ENCODE measurements at places on chromosomes 5 and 9.
A peak's percentile ranks its signal among the peaks of the same experiment; 100 is the strongest.

GRCh38 chr5:139381837-139382761, 998 bp downstream of the SLC23A1 start:
- no peak for DNase-seq

GRCh38 chr5:81829242-81829641, 78.3 kb upstream of the SSBP2 start:
- no peak for DNase-seq

DNA sequence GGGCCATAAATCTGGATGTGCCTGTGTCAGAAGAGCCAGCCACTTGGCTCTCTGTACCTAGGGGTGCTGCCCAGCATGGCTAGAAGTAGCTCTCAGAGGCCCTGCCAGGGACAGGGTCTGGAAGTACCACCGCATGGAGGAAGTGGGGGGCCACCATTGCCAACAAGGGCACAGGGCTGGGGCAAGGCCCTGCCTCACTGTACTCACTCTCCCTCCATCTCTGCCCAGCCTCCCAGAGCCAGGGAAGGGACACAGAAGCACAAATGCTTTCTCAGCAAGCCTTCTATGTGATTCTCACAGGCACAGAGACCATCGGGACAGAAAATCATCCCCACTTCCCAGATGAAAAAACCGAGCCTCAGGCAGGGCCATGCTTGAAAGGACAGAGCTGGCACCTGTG, 138.1 kb downstream of the C5orf15 start:
- DNase-seq: no peak

DNA sequence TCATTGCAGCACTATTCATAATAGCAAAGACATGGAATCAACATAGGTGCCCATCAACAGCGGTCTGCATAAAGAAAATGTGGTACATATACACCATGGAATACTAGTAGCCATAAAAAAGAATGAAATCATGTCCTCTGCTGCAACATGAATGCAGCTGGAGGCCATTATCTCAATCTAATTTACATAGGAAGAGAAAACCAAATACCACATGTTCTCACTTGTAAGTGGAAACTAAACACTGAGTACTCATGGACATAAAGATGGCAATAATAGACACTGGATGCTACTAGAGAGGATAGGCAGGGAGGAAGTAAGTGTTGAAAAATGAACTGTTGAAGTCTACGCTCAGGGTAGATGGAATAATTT, 203.9 kb upstream of the CDH9 start:
- DNase-seq: peak; percentile 4

DNA sequence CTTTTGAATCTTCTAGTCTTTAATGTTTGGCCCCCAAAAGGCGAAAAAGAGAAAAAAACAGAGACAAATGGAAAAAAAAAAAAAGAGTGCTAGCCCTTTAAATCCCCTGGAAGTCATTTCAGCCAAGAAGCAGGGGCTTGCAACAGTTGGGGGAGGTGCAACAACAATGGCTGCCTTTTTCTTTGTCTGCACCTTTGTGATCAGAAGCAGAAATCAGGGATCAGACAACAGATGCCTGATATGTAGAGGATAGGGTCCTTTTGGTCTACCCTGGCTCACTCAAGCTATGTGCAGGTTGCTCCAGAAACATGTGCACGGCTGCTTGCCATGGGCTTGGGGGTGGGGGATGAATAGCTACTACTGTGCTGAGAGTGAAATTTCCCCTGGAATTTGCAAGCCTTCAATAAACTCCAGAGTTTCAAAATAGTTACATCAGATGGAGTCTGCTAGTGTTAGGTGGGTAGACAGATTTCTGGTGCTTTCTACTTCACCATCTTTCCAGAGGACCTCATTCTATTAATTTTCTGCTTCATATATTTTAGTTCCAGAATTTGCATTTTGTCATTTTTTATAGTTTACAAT, 150.9 kb downstream of the FGF18 start:
- no peak for DNase-seq

GRCh38 chr5:114782869-114783268, 386.8 kb downstream of the TRIM36 start:
- no peak for DNase-seq

GRCh38 chr5:142661957-142662356, 23.9 kb downstream of the FGF1 start:
- no peak for DNase-seq

- DNase-seq: no peak
Measured at GRCh38 chr9:112069318-112070169, 105.6 kb downstream of the SUSD1 start.

DNA sequence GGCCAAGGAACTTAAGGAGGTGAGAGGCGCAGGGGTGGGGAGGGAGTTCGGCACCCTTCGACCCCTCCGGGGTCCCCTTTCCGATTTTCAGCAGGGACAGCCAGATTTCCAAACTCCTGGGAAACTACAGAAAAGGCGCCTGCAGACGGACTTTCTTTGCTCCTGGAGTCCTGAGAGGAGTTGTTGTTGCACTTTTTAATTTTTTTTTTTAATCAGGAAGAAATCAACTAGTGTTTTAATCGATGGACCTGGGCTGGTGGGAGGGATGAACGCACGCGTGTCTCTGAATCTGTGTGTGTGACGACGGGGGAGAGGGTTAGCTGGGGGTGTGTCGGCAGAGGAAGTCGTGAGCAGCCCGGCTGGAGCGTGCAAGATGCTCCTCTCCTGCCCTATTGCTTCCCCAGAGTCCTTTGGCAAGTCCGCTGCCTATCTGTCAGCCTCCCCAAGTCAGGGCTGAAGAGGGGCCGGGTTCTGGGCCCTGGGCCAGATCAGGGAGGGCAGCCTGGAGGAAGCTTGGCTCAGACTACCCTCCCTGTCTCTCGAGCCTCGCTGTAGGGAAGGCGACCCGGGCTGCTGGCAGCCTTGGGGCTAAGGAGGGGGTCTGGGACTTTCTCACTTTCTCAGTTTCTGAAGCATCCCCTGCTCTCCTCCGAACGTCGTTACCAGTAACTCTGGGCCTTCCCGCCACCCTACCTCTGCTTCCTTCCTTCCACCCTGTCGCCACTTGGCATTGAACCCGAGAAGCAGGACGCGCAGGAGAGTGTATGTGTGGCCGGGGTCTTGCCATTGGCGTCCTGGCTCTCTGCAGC, 731 bp downstream of the PRR16 start:
- DNase-seq: no peak

GRCh38 chr9:33800886-33801285, 5.5 kb downstream of the PRSS3 start:
- no peak for DNase-seq

DNA sequence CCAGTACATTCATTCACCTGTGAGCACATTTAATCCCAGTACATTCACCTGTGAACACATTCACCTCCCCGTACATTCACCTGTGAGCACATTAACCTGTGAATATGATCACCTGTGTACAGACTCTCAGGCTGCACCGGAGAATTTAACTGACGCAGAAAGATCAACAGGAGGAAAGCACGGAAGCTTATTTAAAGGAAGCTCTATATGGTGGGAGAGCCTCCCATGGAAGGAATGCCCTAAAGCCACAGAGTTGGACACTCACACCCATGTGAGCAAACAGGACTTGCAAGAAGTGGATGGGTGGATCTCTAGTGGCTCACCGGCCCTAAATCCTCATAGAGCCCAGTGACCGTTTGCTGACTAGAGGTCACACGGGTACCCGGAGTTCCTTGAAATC, 38.2 kb downstream of the TRIP13 start:
- DNase-seq: no peak

DNA sequence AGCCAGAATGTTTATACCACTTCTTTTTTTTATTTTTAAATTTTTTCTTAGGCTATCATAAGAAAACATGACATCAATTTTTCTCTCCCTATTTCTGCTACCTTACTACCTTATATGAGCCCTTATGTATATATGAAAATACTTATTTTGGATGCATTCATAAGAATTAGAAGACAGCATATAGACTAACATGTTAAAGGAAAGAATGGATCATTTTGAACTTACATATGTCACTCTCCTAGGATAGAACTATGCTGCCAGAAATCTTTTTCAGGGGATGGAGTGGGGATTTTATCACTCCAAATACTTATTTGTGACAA, 51.8 kb downstream of the SNX24 start:
- no peak for DNase-seq

DNA sequence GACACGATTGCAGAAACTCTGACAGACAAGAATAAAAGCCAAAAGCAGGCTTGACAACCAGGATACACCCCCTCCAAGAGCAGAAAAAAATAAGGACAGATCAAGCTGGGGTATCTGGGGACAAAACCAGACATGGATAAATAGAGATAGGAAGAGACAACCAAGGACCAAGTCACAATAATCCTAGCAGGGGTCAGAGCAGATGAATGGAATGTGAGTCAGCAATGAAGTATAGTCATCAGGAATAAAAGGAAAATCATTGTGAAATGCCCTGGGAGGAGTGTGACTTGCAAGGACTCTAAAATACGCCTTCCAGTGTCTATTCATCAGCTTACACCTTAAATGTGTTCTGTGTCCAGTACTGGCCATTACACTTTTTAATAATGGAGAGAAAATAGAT, 206.8 kb downstream of the CAAP1 start:
- peak; percentile 6 for DNase-seq

- DNase-seq: no peak
Measured at GRCh38 chr9:27368316-27368985, 71.5 kb upstream of the EQTN start.

- no peak for DNase-seq
Measured at GRCh38 chr5:164672205-164672604, 1166.8 kb downstream of the MAT2B start.

DNA sequence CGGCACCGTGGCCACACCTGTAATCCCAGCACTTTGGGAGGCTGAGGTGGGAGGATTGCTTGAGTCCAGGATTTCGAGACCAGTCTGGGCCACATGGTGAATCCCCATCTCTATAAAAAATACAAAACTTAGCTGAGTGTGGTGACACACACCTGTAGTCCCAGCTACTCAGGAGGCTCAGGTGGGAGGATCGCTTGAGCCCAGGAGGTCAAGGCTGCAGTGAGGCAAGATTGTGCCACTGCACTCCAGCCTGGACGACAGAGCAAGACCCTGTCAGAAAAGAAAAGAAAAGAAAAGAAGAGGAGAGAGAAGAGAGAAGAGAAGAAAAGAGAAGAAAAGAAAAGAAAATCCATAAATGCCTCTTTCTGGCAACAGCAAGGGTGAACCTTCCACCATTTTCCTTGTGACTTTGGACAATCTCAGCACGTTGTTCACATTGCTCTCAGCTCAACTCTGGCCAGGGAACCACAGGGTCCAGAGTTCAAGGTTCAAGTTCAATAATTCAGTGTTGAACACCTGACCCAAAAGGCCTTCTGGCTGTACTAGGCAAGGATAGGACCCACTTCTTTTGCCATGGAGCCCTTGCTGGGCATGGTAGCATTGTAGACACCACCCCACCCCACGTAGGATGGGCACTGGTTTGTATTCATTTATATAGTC, 14.6 kb upstream of the DUSP1 start:
- DNase-seq: no peak

DNA sequence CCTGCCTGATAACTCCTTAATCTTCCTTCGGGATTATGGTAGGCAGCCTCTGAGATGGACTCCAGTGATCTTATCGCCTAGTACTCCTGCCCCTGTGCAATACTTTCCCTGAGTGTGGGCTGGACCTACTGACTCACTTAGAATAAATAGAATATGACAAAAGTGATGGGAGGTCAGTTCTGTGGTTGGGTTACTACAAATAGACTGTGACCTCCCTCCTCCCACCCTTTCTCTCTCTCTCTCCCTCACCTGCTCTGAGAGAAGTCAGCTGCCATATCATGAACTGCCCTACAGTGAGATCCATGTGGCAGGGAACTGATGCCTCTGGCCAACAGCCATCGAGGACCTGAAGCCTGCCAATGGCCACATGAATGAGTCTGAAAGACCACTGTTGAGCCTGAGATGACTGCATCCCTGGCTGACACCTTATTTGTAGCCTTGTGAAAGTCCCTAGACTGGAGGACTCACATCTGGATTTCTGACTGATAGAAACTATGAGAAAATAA, 31.7 kb downstream of the NRG2 start:
- peak; percentile 4 for DNase-seq

DNA sequence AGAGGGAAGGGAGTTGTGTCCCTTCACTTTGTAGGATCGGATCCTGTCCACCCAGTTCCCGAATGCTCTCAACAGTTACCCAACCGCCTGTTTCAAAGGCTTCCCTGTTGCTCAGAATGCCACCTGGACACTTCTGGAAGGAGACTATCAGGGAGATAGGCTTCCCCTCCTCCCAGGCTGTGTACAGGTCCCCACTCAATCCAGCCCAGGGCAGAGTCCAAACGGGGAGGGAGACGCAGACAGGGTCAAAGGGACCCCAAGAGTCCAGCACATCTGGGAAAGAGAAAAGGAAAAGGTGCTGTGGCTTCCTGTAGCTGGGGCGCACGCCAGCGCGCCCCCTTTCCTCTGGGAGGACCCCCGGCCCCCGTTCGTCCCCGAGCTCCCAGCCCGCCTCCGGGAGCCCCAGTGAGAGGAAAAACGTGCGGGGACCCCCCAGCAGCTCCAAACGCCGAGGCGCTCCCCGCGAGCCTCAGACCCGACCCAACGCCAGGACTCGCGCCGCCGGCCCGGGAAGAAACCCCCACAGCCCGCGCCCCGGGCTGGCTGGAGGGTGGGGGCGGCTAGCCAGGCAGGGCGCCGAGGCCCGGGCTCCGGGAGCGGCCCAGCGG, 640 bp downstream of the SURF4 start:
- no peak for DNase-seq

GRCh38 chr9:68883224-68883623, 130.7 kb downstream of the PRKACG start:
- no peak for DNase-seq

GRCh38 chr5:54804521-54804920, 180.9 kb downstream of the ESM1 start:
- DNase-seq: no peak

DNA sequence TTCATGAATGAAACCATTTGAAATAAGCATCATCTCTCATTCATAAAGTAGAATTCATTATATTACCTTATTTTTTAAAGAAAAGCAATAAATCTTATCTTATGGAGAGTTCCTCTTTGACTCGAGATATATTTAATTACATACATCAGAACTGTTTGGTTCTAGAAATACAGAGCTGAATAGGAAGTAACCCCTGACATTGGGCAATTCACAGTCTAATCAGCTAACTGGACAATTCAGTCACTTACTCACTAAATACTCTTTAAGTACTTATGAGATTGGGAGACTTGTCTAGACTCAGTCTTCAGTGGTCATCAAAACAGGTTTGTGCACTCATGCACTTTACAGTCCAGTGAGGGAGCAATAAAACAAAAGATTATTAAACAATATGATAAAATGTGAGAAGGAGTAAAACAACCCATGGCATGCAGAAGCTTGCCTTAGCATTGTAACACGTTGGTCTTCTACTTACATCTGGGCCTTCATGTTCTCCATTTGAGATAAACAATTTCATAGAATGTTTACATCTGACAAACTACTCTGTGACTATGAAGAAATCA, 11.5 kb upstream of the FBXO38 start:
- DNase-seq: no peak

DNA sequence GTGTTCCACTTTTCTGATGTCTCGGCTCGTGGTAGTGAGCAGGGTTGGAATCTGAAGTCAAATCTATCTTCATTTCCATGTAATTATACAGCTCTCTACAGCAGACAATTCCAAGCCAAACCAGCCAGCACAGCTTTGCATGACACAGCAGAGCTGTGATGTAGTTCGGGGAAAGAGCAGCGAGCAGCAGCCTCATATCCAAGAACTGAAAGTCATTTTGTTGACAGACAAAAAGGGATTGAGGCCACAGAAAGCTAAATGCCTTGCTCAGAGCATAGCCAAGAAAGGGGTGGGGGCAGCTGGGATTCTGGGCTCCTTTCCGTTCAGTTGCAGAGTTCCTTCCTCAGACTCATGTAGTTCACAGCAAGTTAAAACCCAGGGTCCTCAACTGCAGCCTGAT, 32.1 kb downstream of the LCP2 start:
- DNase-seq: no peak

GRCh38 chr5:32312197-32312594, 543 bp downstream of the MTMR12 start:
- DNase-seq: no peak

Measured in non-pigmented ciliary epithelial cell (primary cell).